Activated CD4-positive, CD25-positive, alpha-beta regulatory T cell treated with anti-CD3 and anti-CD28 coated beads, Interleukin-2, amount 50 U/mL, for 16 hours (primary cell): ENCODE measurements at places on chromosomes 5 and 9.

DNA sequence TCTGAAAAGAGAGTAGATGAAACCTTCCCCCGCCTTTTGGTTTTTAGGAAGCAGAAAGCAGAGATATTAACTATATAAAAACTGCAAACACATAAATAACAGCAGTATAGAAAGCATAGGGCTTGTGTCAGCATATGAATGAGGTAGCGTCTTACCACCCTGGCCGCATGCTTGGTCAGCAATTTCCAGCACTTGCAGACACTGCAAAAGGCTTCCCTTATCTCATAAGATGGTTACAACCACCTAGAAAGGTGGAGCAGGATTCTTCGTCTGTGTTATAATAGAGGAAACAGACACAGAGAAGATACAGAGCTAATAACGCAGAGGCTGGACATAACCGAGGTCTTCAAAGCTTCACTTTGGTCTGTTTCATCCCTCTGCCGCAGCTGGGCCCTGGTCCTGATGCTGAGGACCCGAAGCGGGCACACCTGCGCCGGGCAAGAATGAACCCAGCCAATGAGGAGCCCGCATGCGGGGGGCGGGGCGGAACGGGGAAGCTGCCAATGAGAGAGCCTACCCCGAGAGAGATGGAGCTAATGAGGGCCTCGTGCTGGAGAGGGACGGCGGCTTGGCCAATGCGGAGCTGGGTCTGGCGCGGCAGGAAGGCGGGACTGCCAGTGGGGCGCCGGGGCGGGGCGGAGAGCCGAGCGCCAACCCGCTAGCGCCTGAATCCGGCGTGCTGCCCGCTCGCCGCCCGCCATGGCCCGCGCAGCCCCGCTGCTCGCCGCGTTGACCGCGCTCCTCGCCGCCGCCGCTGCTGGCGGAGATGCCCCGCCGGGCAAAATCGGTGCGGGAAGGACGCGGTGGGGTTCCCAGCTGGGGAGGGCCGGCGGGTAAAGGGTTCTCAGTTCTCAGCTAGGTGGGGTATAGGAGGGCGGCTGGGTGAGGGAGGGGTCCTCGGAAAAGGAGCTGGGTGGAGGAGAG lies at the start of gene PCYOX1L:
PCYOX1L (plus strand) TSS at position 677 of the 924 bp plus-strand sequence; CDS start at position 700, 23 bp downstream.
- DNase-seq, result peak; percentile 96

DNA sequence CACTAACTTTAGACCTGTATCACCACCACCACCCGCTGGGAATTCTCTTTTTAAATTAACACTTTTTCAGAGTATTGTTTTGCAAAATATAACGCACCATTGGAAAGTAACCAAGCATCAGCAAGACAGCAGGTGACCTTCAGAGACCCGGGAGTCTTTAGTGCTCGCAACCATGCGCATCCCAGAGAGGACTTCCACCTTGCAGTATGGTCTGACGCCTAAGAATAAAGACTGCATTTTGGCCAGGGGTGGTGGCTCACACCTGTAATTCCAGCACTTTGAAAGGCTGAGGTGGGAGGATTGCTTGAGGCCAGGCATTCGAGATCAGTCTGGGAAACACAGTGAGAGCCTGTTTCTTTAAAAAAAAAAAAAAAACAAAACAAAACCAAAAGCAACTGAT lies 113.8 kb downstream of the MED27 start:
- DNase-seq, result no peak

DNA sequence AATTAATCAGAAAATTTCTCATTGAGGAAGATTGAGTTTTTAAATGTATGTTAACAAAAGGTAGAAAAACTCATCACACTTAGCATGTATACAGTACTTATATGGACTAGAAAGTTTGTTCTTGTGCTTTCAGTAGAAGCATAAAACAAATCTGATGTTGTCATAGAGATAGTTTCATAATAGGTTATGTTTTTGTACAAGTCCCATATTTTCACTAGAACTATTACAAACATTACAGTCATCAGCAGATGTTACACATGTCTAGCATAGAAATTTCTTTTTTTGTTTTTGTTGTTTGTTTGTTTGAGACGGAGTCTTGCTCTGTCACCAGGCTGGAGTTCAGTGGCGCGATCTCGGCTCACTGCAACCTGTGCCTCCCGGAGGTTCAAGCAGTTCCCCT lies 131.4 kb downstream of the COMMD10 start:
- DNase-seq, result no peak

DNA sequence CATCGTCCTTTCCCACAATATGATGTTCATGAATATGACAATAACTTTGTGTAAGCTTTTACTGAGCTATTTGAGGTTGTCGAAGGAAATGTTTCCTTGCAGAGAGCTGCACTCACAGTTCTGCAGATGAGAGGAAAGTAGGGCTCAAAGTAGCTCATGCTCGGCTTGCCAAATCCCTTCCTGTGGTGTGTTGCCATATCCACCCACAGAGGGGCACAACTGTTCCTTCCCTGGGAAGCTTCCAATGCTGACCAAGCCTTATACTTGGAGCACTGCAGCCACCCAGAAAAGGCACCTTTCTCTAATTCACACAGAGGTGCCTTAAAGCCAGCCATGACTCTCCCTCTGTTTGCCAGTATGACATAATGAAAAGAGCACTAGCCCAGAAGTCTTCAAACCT lies 390.3 kb downstream of the CAAP1 start:
- no peak for DNase-seq

DNA sequence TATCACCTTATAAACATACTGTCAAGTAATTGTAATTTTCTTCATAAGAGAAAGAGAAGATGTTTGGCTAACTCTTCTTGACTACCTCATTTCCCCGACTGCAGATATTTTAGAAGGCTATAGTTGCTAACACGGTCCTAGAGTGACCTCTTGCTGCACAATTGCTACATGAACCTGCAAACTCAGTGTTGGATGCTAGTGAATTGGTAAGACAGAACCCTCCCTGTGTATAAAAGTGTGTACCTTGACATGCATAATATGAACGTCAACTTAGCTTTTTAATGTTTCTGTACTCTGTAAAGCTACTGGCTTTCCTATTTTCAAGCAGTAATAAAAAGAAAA lies 46.7 kb upstream of the CER1 start:
- no peak for DNase-seq

DNA sequence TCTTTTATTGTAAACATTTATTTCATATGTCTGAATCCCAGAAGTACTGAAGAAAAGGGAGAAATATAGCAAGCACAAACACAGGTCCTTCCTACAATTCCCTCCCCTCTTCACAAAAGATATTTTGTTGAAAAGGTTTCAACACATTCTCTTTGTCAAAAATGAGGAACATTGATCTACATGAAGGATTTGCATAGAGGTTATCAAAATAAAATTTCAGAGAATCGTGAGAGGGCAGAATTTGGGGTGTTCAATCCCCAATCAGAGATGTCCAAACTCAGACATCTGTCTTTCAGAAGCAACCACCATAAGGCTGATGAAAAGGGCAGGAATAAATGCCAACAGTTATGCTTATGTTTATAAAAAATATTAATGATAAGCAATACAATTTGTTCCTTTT lies 69.2 kb downstream of the MARCHF3 start:
- DNase-seq, result no peak

- no peak for DNase-seq
Observed at GRCh38 chr5:174352681-174353080, 307.2 kb downstream of the NSG2 start.

DNA sequence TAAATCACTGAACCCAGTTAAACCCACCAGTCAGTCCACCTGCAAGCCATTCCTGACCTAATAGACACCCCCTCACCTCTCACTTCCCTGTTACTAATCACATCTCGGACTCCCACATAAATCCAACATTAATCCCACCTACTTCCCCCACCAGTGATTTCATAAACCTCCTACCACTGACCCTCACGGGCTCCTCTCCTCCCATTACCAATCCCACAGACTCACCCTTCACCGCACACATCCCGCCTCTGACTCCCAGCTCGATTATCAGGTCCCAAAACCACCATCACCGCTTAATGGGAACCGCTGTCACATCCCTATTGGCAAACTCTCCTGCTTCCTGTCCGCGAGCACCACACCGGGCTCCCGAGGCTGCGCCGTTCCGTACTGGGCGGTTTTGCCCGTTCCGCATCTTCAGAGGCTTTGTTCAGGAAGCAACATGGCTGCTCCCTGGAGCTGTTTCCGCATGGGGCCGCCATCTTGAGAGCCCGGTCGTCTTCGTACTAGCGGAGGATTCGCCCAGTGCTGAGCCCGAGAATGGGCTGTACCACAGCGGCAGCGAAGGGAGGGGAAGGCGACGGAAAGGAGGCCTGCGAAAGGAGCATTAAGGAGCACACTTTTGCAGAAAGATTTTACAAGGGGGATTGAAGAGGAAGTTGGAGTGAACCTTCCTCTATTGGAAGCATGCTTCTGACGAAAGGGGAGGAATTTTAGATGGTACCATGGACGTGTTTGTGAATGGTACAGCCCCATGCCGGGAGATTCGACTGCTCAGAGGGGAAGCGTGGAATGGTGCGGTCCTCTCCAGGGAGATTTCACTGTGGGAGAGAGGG lies at the start of gene ZNF300:
ZNF300 (minus strand) TSS at position 502 of the 833 bp plus-strand sequence. CDS start 1,825 bp downstream, outside the sequence.
- DNase-seq, result no peak

DNA sequence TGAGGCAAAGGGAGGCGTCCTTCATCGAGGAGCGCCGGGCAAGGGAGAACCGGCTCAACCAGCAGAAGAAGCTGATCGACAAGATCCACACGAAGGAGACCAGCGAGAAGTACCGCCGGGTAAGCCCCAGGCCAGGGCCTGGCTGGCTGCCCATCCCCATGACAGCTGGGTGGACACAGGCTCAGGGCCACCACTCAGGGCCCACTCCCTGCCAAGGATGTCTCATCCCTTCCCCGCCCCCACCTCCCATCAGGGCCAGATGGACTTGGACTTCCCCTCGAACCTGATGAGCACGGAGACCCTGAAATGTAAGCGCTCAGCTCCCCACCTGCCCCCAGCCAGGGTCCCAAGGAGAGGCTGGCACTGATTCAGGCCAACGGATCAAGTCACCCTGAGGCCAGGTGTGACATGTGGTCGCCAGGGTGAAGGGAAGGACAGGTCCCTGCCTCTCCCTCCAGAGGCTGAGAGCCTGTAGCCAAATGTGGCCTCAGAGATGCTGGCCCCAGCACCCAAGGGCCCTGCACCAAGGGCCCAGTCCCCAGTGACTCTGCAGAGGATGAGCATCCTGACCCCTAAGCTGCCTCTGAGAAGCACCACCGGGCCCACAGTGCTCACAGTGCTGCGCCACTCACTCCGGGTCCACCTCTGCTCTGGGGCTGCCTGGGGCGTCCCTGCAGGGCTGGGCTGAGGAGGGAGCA lies 3.1 kb upstream of the RABL6 start:
- DNase-seq, result no peak

DNA sequence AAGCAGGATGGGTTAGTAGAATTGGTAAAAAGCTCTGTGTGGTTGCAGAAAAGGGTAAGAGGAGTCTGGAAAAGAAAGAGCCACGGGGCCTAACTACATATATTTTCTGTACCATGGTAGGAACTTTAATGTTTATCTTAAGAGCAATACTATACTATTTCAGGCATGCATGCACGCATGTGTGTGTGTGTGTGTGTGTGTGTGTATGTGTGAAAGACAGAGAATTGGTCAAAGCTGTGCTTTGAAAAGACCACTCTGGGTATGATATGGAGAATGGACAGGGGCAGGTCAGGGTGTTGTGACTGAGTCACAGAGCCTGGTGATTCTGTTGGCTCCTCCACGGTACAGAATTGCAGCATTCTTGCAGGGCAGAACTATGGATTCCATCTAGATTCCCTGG lies 339.3 kb downstream of the SLIT3 start:
- no peak for DNase-seq

DNA sequence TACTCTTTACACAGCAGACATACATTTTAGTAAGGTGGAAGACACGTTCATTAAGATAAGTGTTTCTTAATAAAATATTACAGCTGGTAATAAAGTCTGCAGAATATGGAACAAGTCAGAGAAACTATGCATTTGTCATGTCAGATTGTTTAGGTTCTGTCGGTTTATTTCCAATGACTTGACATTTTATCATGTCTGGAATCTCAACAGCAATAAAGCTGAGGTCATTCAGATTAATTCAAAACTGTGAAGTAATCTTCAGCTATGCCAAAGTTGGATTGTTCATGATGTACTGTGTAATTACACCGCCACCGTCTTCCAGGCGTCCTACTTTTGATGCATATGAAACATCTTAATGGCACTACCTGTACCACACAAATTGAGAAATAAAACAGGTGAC lies 1032.6 kb downstream of the CDH12 start:
- DNase-seq, result no peak

DNA sequence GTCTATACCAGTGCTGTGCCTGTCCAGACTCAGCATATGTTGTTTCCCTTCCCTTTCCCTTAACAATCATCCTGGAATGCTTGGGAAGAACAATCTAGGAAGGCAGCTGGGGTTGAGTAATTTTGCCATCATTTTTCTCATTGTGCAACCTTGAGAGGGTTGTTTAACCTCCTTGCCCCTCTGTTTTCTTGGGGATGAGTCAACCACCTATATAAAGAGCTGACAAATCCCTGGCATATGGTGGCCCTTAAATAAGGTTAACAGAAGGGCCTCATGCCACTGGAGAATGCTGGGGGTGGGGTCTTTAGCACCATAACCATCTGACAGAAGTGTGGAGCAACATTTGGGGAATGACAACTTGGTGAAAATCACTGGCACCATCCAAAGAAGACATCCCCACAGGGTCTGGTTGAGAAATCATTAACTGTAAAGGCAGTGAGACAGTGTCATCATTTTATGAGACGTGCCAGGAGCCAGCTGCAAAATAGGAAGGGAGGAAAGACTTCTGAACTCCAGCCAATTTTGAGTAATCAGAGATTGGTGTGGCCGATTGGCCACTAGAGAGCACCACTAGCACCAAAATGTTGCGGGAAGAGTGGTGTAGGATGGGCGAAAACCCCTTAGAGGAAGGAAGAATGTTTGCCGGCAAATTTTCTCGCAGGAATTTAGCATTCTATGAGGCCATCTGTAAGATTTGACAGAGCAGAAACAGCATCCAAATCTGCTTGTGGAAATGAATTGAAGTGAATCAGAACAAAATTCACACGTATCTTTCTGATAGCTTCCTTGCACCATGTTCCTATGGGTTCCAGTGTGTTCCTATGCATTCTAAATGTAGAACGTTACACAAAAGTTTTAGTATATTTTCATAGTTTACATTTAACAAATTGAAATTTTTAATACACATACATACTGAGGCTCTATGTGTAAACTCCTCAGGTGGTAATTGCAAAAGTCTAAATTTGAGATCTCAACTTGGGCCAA lies 113.8 kb downstream of the MSX2 start:
- no peak for DNase-seq

DNA sequence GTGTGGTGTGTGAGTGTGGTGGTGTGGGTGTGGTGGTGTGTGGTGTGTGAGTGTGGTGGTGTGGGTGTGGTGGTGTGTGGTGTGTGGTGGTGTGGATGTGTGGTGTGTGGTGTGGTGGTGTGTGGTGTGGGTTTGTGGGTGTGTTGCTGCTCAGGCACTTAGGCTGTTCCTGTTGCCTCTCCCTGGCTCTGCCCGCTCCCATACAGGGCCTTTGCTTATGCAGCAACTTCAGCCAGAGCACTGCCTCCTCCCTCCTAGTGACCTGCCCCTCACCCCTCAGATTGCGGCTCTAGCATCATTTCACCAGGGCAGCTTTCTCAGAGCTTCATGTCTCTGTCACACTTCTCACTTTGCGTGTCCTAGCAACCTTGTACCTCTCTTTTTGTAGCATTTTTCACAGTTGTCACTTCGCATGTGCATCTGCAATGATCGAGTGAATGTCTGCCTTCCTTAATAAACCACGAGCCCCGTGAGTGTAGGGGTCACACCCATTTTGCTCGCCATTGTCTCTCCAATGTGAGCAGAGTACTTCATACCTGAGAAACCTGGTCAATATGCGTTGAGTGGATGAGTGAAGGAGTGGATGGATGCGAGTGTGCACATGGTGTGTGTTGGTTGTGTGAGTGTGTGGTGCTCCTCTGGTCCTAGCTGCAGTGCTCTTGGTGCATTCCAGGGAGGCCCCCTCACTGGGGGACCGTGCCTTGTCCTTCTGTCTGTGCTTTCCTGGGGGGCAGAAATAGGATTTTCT lies 167.9 kb upstream of the PANK3 start:
- DNase-seq, result no peak

GRCh38 chr9:78304357-78304756 lies 7.4 kb downstream of the PSAT1 start:
- DNase-seq, result no peak
